ENCODE measurements at places on chromosomes 2 and 18. TPM values are rescaled to one million over a fixed set of nuclear protein-coding genes. Genes with fewer than 3 reads are reported as not detected.

PAX8 gene
- total RNA-seq = not detected

GRHL1 gene
- 0.14 TPM for total RNA-seq

UNC50 gene
- total RNA-seq = 38.5 TPM

DNA sequence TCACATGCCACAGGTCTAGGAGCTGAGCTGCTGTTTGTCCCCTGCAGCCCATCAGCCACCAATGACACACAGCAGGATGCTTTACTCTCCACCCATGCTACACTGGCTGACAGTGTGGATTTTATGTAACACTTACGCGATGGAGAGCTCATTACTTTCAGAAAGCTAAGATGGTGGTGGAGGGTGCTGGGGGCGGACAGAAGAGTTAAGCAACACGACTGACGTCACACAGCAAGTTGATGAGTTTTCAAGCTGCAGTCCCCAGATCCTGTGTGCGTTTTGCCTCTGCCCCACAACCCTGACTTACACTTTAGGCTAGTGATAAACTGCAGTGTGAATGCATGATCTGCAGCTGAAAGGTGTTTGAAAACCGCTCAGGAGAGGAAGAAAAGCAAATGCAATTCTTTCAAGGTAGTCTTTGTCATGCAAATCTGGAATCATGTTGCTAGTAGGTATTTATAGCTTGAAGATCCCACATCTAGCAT lies 42.4 kb downstream of the MRPS5 start:
- no peak for DNase-seq

DNA sequence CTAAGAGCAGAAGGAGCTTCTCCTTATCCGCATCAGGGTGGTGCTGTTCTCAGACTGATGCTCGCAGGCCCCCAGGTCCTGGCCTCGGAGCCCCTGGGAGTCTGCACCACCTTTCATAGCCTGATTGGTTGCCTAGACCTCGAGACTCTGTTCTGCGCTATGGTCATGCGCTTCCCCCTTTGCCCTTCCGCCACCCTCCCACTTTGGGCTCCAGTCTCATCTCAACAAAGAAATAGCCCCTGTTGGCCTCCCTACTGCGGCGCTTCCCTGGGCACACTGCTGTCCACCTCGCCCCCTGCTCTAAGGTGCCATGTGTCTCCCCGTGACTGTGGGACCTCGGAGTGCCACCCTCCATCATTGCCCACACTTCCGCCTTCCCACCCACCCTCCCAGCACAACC lies 102.9 kb upstream of the TWIST2 start:
- no peak for DNase-seq

- DNase-seq = no peak
These were observed 166.8 kb upstream of the CHAC2 start for GRCh38 chr2:53600815-53601214.

- no peak for DNase-seq
These were observed 24.6 kb downstream of the CCDC85A start for GRCh38 chr2:56208380-56208779.

DNA sequence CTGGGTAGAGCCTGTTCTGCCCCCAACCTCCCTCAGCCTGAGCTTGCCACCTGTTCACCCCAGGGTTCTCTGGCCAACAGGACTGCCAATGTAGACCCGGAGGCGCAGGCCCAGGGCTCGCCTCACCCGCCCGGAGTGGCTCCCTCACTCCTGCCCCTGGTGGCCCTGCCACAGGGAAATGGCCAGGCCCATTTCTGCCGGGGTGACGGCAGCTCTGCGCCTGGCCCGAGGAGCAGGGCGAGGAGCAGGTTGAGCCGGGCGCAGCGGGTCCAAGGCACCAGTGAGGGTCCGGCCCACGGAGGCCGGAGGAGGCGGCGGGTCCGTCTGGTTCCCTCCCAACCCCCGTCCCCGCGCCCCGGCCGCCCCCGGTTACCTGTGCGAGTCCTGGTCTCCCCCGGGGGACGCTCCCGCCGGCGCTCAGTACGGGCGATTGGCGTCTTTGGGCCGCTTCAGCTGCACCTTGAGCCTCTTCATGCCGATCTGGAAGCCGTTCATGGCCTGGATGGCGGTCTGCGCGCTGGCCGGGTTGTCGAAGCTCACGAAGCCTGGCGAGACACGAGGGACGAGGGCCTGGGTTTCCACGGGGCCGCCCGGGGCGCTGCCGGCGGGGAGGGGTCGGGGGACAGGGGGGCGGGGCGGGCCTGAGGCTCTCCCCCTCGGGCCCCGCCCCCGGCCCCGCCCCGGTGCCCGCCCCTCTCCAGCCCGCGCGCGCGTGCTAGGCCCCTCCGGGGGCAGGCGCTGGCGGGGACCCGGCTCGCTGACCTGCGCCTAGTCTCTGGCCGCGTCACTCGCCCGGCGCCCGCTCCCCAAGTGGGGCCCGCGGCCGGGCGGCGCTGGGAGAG lies 312.0 kb downstream of the CELF4 start:
- DNase-seq = no peak

CDH2 gene
- total RNA-seq = not detected

- no peak for DNase-seq
These were observed 56.0 kb downstream of the DCDC2C start for GRCh38 chr2:3759331-3759730.

LRATD1 gene
- total RNA-seq = not detected

SCN9A gene
- not detected for total RNA-seq

- peak; percentile 35 for DNase-seq
These were observed 759 bp downstream of the GALNT13 start for GRCh38 chr2:153872311-153873051.

NMUR1 gene
- not detected for total RNA-seq

GRCh38 chr2:171310889-171311288 lies 122.9 kb downstream of the METTL8 start:
- no peak for DNase-seq

GRCh38 chr18:79642626-79643025 lies 37.0 kb upstream of the CTDP1 start:
- no peak for DNase-seq

- DNase-seq = peak; percentile 63
These were observed 76.7 kb downstream of the TGIF1 start for GRCh38 chr18:3526421-3527354.

DNA sequence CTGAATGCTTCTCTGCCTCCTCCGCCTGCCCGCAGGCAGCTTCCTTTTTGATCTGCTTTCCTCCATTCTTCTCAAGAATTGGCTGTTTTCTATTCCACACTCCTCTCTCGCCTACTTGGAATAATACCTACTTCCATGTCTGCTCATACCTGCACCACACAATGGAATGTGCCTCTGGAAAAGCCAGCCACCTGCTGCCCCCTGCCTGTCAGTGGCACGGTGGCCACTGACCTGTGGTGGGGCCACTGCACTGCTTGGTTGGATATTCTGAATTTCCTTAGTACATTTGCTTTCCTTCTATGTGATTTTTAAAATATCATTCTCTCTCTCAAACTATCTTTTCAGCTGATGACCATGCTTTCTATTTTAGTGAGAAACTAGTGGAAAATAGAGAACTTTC lies 406.9 kb downstream of the DCDC2C start:
- DNase-seq = no peak

DNA sequence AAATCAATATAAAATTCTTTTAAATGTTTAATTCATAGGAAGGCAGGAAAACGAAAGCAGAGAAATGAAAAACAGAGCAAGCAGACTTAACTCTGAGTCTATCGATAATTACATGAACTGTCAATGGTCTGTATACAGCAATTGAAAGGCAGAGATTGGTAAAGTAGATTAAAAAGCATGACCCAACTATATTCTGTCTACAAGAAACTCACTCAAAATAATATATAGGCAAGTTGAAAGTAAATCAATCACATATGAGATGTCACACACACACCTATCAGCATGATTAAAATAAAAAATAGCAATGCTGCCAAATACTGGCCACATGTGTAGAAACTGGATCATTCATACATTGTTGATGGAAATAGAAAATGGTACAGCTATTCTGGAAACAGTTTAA lies 136.4 kb upstream of the CYP1B1 start:
- DNase-seq = no peak

- no peak for DNase-seq
These were observed 161.8 kb downstream of the SOCS6 start for GRCh38 chr18:70450426-70451253.

DNA sequence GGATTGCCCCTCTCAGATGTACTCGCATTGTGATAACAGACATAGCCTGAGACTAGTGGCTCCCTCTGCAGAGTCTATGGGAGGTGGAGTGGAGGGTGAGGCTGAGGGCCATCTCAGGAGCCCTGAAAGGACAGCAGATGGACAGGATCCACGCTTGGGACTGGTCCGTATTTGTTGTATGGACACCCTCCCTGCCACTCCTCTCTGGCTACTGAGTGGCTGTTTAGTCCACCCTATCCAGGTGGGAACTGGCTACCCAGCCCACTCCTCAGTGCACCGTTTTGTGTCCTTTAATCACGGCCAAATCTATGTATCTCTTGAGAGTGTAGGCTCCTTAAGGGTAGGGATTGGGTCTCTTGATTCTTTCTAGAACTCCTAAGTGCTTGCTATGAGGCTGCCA lies 4.5 kb upstream of the GLI2 start:
- DNase-seq = no peak

DNA sequence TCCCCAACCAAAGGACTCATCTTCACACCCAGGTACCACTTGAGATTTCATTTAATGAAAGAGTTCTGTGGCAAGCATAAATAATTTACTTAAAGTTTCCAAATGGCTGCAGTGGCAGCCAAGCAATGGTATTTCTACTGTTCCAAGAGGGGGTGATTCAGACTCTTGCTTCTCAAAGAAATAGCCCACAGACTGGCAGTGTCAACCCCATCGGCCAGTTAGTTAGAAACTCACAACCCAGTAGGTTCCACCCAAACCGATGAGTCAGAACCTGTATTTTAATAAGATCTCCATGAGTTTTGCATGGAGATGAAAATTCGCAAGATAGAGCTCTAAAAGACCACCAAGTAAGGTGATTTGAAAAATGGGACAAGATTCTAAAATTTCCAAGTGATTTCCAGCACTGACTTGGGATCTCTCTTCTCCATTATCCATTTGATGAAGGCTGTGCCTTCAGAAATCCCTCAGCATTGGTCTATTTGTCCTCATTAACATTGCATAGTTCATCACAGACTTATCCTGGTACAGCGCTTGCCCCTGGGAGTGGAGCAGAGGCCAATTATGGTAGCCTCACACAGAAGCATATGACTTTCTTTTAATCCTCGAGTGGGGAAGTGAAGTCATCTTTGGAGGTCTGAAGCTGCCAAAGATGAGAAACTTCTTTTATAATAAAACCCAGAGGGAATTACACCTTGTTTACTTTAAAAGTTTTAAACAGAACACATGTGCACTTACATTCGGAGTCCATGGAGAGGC lies 361.4 kb upstream of the ID2 start:
- DNase-seq = no peak

DNA sequence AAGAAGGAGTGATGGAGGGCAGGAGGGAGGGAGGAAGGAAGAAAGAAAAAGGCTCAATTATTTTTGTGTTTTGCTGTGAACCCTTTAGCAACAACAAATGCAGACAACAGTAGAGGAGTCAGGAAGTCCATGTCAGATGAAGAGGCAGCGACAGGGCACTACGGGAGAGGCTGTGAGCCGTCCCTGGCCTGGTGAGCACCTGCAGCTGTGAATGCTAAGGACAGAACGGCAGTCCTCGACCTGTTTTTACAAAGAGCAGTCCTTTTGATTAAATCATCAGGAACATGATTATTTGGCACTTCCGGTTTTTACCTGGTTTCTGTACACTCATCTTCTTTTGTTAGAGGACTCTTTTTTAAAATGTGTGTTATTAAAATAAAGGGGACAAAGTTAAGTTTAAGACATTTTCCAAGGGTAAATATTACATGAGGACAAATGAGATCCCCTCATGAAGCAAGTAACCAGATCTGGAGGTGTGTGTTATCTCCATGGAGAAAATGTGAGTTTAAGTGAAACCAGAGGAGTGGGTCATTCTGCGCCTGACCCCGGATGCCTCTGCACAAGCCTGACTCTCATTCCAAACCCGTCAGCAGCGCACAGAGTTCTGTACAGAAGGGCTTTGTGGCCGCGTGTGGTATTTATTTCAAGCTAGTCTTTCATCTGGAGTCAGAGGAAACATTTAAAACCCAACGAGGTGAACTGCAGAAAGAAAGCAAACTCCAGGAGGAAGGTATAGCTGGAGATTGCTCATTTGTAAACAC lies 492.5 kb downstream of the SOX11 start:
- DNase-seq = no peak

GRCh38 chr18:61589053-61589723 lies 256.0 kb downstream of the CDH20 start:
- no peak for DNase-seq

C2orf78 gene
- 0.07 TPM for total RNA-seq

DNA sequence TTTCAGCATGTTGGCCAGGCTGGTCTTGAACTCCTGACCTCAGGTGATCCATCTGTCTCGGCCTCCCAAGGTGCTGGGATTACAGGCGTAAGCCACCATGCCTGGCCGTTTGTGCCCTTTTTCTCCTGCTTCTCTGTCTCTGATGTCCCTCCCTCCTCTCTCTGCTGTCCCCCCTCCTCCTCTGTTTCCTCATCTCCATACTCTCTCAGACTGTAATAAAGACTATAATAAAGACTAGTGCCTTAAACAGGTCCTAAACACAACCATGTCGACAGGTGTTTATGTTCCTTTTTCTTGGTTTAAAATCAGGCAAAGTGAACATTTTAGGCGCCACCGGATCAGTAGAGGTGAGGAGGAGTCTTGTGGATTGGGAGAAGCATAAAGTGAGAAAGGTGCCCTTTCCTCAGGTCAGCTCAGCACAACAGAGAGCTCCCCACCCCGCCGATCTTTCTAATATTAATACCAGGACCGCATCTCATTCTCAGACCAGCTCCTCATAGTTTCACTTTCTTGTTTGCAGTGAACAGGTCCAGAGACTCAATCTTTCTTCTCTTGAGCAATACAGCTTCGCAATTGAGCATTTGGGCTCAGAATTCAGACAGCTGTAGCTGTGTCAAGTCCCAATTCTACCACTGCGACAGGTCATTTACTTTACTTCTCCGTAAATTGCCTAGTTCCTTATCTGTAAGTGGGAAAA lies 23.7 kb downstream of the TIMM21 start:
- DNase-seq = no peak

- peak; percentile 11 for DNase-seq
These were observed 689.8 kb downstream of the MBD2 start for GRCh38 chr18:53534695-53535094.

ESPNL gene
- total RNA-seq = 6.8 TPM

- no peak for DNase-seq
These were observed 71.1 kb downstream of the EXOC6B start for GRCh38 chr2:72754628-72755320.

NEU2 gene
- total RNA-seq = not detected

GRCh38 chr18:25827228-25827627 lies 263.2 kb downstream of the SS18 start:
- peak; percentile 73 for DNase-seq

IL36B gene
- not detected for total RNA-seq

TMEM163 gene
- total RNA-seq = not detected

- DNase-seq = no peak
These were observed 136.0 kb downstream of the PLCL1 start for GRCh38 chr2:197940382-197940781.

DNA sequence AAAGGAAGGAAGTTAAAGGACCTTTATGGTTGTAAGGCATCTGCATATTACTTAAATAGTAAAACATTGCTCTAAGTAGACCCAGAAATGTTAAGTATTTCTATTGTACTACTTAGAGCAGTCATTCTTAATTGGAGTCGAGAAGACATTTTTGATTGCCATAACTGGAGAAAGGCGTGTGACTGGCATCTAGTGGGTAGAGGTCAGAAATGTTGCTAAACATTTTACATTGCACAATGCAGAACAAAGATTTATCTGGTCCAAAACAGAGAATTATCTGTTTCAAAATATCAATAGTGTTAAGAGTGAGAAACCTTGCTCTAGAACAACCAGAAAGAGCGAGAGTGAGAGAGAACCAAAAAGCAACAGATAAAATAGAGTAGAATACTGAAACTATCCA lies 23.3 kb upstream of the ROCK1 start:
- DNase-seq = peak; percentile 21

- DNase-seq = peak; percentile 60
These were observed 19.9 kb downstream of the SH2D6 start for GRCh38 chr2:85438201-85439024.

EFEMP1 gene
- total RNA-seq = not detected

Data from G401 (cell line).